OCI-LY7 (cell line): ENCODE measurements at places on chromosomes 16 and 17. TPM values are rescaled to one million over a fixed set of nuclear protein-coding genes. Genes with fewer than 3 reads are reported as not detected.

DNA sequence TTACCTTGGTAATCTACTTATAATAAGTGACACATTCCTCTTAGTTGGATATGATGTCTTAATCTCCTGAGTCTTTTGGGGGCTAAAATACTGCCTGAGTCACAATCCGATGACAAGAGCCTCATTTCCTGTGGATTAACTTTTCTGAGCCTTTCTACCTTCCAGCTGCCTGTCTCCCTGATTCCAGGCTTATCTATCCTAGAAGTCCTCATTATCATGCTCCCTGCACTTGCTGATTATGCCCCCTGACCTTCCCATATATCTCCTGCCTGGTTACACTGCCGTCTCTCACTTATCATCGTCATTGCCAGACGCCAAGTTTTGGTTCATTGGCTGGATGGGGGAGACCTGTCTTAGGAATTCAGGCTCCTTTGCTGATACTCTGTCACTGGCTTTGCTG, 727.4 kb upstream of the CA10 start:
- no peak for DNase-seq

GRCh38 chr17:611202-611601, 103.4 kb downstream of the VPS53 start:
- DNase-seq = no peak

DNA sequence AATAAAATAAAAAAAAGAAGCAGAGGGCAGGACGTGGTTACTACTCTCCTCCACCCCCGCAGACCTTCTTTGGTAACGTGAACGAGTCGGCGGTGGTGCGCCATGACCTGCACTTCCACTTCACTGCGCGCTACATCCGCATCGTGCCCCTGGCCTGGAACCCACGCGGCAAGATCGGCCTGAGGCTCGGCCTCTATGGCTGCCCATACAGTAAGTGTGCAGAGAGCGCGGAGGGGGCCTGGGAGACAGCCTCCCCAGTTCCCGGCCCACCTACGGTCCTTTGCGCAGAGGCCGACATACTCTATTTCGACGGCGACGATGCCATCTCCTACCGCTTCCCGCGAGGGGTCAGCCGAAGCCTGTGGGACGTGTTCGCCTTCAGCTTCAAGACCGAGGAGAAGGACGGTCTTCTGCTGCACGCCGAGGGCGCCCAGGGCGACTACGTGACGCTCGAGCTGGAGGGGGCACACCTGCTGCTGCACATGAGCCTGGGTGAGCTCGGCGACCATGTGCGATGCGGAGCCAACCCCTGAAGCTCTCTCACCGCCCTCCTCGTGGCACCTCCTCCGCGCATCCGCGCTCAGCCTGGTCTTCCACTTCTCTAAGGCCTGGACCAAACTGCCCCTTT, 2.7 kb downstream of the CNTNAP1 start:
- no peak for DNase-seq

- peak; percentile 69 for DNase-seq
Observed at GRCh38 chr16:23288726-23289512, 13.2 kb upstream of the SCNN1B start.

DNA sequence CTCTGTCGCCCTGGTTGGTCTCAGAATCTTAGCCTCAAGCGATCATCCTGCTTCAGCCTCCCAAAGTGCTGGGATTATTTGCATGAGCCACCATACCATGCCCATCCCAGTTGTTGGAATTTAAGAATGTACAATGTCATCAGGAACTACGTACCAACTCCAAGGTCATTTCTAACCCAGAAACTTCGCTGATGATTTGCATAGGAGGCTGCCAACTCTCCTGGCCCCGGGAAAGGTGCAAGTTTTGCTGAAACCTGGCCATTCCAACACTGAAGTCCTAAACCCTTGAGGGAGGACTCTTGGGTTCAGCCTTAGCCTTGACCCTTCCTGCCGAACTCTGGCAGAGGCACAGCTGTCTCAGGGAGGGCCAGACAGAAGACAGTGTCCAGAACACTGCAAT, 2.9 kb upstream of the KIFC3 start:
- no peak for DNase-seq

DNA sequence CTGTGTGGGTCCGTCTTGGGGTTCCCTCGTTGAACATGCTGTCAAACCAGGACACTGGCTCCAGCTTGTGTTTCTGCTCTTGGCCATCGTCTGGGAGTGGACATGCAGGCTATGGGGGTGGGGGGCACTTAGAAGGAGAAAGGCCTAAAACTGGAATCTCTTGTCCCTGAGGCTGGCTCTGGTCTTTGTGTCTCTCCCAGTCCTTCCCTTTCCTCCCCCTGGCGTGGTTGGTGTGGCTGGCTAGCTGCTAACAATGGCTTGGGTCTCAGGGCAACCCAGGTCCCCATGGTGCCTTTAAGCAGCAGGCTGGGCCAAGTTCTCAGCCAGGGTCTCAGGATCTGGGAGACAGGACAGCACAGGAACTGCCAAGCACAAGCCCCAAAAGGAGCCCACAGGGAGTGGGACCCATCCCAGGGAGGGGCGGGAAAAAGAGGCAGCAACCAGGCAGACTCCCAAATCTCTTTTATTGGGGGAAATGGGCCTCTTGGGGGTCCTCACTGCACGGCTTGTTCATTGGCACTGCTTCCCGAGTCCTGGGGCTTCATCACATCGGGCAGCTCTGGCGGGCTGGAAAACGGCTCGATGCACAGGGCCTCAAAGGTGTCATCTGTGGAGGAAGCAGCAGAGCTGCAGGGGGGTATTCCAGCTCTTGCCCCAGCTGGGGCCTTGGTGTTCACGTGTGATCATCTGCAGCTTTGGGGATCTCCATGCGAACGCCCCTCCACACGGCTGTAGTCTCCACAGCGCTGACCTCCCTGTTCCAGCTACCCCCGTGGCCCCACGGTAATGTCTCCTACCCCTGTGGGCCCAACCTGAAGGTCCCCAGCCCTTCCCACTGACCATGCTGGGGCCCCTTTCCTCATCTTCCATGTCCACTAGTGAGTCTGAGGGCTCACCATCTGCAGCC, 5.3 kb downstream of the ELOB start:
- no peak for DNase-seq

- DNase-seq = no peak
Observed at GRCh38 chr17:74245871-74246270, 28.2 kb upstream of the DNAI2 start.

DNA sequence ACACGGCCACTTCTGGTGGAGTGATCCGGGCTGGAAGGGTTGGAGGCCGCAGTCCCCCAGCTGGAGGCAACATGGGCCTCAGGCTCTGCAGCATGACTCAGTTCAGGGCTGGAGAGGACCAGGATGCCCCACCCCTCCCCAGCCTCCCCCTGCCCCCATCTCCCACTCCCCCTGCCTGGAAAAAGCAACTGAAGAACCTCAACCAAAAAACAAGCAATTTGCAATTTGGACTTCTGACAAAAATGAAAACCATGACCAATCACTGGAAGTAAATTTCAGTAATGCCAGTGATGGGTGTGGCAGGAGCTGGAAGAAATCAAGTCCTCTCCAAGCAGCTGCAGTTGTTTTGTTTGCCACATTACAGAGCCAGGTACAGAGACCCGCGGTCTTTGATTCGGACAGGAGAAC, 6.6 kb upstream of the MIF4GD start:
- no peak for DNase-seq

- no peak for DNase-seq
Observed at GRCh38 chr17:16866436-16866835, 105.5 kb downstream of the TNFRSF13B start.

DNA sequence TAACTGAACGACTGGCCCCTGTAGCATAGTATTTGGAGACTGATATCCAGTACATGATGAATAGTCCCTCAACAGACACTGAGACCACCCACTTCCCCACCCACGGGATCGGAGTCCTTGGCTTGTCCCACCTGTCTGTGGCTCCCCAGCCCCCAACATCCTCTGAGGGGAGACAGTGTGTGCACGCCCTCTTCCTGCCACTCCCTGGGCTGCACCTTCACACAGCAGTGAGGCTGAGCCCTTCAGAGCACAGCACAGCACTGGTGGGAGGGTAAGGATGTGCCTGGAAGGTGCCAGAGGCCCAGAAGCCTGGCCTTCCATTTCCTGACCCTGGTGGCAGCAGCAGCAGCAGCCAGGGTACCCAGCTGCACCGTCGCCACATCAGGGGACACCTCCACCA, 11.0 kb downstream of the DNASE1 start:
- DNase-seq = peak; percentile 57

DNA sequence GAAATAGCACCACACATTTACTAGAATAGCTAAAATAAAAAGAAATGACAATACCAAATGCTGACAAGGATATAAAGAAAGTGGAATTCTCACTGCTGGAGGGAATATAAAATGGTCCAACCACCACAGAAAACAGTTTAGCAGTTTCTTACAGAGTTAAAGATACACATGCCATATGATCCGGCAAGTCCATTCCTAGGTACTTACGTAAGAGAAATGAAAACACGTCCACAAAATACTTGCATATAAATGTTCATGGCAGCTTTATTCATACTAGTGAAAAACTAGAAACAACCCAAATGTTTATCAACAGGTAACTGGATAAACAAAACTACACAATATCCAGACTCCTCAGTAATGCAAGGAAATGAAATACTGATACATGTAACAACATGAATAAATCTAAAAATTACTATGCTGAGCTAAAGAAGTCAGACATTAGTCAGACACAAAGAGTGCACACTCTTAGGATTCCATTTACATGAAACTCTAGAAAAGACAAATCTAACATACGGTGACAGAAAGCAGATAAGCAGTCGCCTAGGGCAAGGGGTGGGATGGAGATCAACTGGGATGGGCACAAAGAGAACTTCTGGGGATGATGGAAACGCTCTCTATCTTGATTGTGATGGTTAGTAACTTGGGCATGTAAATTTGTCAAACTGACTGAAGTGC, 76.4 kb downstream of the SMG6 start:
- DNase-seq = no peak

GRCh38 chr16:68724797-68725196, 12.3 kb upstream of the CDH1 start:
- no peak for DNase-seq

GRCh38 chr16:56413381-56413780, 12.0 kb downstream of the AMFR start:
- DNase-seq = no peak

DNA sequence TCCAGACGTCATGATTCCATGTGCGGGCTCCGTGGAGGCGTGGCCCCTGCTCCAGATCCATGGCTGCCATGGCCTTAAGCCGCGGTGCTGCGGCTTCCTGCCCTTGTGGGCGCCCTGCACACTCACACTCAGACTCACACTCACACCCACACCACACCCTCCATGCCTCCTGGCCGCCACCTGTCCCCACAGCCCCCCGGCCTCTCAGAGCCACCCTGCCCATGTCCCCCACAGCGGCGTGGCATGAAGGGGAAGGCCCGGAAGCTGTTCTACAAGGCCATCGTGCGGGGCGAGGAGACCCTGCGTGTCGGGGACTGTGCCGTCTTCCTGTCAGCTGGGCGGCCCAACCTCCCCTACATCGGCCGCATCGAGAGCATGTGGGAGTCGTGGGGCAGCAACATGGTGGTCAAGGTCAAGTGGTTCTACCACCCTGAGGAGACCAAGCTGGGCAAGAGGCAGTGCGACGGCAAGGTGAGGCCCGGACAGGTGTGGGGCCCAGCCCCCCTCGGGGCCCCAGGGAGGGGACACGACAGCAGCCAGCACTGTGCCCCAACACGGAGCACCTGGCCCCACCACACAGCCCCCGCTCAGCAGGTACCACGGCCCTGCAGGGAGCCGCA, 50.0 kb downstream of the ACTG1 start:
- no peak for DNase-seq

GRCh38 chr17:46785696-46786095, 32.8 kb downstream of the WNT3 start:
- DNase-seq = no peak

DNA sequence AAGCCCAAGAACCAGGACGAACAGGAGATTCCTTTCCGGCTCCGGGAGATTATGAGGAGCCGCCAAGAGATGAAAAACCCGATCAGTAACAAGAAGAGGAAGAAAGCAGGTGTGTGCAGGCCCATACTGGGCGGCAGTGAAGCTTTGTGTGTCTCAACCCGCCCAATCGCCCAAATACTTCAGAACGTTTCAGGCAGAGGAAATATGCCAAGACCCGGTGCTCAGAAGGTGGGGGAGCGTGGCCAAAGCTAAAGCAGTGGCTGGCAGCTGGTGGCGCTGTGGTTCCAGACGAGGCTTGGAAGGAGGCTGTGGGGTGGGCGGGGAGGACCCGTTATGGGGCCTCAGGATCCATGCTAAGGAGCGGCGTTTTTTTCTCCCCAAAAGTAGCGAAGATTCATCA, 1.2 kb downstream of the CCDC137 start:
- peak; percentile 54 for DNase-seq

DNA sequence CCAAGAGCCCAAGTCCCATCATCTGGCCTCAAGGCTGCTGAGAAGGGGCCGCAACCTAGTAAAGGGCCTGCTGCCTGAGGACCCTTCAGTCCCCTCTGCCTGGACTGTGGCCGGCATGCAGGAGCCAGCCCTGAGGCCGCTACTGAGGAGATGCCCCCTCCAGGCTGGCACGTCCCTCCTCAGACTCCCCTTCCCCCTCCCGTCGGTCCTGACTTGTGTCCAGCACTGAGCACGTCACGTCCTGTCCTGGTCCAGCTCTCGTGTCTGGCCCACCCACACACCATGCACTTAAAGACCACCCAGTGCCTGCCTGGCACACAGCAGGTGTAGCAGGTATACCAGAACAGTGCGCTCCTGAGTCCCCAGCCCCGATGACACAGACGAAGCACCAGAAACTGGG, 9.6 kb downstream of the MTHFSD start:
- no peak for DNase-seq

DNA sequence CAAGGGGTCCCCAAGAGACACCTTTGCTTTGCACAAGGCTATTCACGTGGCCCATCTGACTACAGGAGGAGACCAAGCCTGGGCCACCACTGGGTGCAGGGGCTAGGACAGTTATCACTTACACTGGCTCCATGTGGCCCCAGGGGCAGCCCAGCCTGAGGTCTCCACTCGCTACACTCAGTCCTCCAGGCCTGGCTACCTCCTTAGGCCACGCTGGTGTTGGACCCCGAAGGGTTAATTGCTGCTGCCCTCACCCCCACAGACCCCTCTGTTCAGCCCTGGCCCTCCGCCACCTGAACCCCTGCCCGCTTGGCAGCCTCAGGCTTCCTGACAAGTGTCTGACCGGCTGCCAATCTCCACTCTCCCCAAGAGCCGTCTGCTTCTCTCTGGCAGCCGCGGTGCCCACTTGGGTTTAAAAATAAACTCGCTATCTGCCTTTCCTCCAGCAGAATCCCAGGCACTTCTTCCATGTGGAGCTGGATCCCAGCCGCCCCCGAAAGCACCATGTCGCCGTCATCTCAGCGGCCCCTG, 27.8 kb downstream of the ADAM11 start:
- DNase-seq = no peak

GRCh38 chr17:82003411-82004381, 19.0 kb downstream of the CENPX start:
- DNase-seq = no peak

Gene FBXW10
- total RNA-seq = not detected in 2 replicates

Gene NME3
- total RNA-seq = 30.6 and 34.8 TPM in 2 replicates

Gene CD300H
- not detected in 2 replicates for total RNA-seq

Gene ZNF19
- 3.9 and 5.3 TPM in 2 replicates for total RNA-seq

Gene PIK3R5
- total RNA-seq = 0.68 and 1.5 TPM in 2 replicates

Gene SLFN14
- not detected in 2 replicates for total RNA-seq

Gene RNFT1
- 27.2 and 28.6 TPM in 2 replicates for total RNA-seq

Gene NATD1
- 6.0 and 6.8 TPM in 2 replicates for total RNA-seq

Gene SOX9
- not detected in 2 replicates for total RNA-seq

Gene PNMT
- not detected in 2 replicates for total RNA-seq

Gene SLFN13
- not detected in 2 replicates for total RNA-seq
